GM19239 (cell line): ENCODE measurements at places on chromosomes 5 and 9.

DNA sequence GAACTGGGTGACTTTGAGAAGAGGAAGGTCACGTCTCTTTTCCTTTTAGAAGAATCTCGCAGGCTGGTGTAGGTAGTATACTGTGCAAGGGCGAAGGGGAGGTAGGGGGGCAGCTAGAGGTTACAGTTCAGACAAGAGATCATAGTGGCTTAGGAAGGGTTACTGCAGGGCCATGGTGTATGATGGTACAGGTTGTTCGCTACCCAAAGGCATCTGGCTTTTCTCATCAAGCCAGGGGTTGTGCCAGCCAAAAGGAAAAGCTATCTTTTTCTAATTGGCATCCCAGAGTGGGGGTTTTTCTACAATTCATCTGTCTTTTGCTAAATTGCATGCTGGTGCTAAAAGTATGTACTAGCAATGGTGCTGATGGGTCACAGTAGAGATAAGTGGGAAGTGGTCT is 22.8 kb downstream of the MAMDC2 start:
- no peak for DNase-seq

- no peak for DNase-seq
Measured at GRCh38 chr9:130824643-130825350, 10.3 kb upstream of the ABL1 start.

DNA sequence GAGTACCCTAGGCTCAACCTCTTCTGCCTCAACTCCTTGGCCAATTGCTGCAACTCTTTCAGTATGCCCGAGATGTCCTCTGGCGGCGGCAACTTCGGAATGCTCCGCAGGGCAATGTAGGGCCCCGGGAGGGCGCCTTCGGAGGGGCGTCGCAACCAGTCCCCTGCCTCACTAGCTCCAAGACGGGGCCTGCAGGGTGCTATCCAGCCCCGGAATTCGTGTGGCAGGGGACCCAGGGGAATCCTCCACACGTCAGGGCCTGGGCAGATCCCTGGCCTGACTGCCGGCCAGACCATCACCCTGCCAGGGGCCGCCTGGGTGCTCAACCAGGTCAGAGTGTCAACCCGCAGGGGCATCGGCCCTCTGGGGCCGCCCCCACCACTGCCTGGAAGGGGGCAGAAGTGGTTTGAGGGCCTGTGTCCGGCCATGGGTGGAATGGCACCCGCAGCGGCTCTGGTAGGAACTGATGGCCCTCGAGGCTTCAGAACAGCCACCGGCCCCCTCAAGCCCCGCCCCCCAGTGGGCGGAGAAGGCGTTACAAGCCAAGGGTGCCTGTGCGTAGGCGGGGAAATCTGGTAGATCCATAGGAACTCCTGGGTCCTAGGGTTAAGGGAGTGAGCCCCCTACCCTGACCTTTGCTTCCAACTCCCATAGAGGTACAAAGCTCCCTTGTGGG is at the start of gene POU5F2:
POU5F2 (minus strand) TSS at position 465 of the 676 bp plus-strand sequence; CDS start at position 428, 37 bp downstream.
- no peak for DNase-seq

- no peak for DNase-seq
Measured at GRCh38 chr9:12794101-12794799, 19.4 kb downstream of the LURAP1L start.

- no peak for DNase-seq
Measured at GRCh38 chr9:85215961-85216360, 525.8 kb downstream of the AGTPBP1 start.
